ENCODE measurements at places on chromosomes 13 and 19.

DNA sequence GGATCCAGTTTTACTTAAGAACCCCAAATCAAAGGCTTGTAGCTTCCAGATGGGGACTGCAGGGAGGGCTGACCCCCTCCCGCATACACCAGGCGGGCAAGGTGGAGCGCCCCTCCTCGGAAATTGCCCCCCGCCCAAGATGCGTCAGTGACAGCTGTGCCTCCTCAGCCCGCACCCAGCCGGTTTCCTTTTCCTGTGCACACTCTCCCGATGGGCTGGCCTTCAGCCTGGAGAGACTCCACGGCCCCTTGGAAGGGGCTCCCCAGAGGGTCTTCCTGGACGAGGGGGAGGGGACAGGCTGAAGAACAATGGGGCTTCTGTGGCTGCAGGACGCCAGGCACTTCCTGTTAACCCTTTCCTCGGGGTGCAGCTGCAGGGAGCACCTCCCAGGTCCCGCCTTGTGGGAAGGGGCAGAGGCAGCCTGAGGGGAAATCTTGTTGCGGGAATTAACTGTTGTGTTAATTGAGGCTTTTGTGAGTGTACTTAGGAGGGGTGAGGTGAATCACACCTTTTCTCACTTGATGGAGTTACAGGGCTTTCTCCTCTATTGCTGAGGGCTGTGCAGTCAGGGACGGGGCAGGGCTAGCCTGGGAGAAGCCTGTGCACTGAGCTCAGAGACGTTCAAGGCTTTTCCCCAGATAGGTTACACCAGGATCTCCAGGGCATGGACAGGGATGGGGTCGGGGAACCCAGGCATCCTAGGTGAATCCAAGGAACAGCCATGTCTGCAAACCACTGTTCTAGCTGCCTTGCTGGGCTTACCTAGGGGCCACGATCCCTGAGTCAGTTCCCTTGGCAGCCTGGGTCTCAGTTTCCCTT is 14.3 kb downstream of the IER2 start:
- peak; percentile 6 for ATAC-seq

DNA sequence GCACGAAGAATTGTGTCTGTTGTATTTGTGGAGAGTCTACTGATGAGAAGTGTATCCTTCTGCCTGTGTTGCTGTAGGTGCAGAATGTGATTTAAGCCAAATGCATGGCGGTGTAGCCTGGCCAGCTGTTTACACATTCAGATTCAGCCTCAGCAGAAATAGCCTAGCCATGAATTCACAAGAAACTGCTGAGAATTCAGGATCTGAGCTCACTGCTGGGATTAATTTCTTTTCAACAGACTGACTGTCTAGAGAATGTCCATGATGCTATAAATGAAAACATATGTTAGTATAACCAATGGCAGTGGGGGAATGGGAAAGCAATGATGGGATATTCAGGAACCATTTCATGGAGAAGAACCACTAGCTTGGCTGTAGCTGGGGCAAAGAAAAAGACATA is 77.4 kb upstream of the RNF113B start:
- peak; percentile 88 for ATAC-seq

DNA sequence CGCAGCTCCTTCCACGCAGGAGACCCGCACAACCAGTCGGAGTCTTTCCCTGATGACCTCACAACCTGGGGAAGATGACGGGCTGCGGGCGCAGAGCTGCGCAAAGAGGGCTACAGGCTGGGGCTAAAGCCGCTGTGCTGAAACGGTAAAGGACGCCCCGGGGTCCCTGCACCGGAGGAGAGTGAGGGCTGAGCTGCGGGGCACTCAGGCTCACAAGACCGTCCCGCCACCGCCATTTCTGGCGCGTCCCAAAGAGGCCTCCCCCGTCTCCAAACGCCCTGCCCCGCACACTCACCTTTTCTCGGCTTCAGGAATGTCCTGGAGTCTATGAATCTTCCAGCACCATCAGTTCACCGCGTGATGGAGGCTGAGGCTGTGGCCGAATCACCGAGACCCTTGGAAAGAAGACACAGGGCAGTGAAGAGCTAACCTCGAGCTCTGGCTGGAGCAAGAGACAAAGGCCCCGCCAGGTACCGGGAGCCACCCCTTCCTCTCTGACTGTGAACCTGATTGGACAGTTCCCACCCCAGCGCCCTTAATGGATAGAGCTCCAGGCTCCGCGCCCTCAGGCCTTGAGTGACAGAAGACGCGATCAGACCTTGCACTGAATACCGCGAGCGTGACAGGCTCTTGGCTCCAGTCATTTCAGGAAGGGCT is 41.8 kb upstream of the ZNF429 start:
- peak; percentile 77 for ATAC-seq

GRCh38 chr19:1287354-1288225 is 1.9 kb downstream of the EFNA2 start:
- peak; percentile 42 for ATAC-seq

DNA sequence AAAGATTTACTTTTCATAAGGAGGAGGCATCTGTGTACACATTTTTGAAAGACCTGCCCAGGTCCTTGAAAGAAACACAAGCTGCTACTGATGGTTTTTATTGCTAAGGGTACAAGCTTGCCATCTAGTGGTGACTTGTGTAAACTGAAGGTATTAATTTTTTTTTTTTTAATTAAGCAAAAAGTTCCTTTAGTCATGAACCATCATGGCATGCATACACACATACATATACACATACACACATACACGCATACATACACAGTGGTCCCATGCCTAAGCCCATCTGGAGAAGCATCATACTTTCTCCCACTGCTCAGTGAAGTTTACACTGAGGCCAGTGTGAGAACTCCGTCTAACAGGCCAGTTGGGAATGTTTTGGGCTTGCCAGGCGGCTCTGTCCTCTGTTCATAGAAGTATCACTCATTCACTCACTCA is 312.5 kb downstream of the DCLK1 start:
- ATAC-seq = peak; percentile 67

DNA sequence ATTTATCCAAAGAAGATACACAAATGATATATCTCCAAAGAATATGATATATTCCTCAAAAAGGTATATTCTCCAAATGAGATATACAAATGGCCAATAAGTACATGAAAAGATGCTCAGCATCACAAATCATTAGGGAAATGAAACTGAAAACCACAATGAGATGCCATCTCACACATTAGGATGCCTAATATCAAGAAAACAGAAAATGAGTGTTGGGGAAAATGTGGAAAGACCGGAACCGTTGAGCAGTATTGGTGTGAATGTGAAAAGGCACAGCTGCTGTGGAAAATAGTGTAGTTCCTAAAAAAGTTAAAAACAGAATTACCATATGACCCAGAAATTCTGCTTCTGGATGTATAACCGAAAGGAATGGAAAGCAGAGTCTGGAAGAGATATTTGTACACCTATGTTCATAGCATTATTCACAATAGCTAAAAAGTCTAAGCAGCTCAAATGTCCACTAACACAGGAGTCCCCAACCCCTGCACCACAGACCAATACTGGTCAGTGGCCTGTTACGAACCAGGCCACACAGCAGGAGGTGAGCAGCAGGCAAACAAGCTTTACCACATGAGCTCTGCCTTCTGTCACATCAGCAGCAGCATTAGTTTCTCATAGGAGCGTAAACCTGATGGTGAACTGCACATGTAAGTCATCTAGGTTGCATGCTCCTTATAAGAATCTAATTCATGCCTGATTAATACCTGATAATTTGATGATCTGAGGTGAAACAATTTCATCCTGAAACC is 291.9 kb downstream of the PCDH20 start:
- no peak for ATAC-seq
